ENCODE measurements at places on chromosomes 6 and 20.
A peak's percentile ranks its signal among the peaks of the same experiment; 100 is the strongest.

DNA sequence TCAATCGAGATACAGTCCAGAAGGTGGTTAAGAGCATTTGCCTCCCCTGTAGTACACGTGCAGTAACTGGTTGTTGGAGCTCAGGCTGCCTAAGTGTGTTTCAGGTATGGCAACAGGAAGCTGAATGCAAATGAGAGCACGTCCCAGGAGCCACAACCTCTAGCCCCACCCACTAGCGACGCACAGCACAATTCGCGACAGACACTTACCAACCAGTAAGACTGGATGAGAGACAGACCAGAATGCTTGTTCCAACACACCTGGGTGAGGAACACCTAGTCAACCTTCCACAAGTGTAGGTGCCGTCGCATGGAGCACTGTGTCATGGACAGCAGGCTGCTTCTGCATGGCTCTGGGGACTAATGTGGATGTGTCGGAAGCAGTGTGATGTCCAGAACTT, 7.2 kb upstream of the SERPINB1 start:
- peak; percentile 64 for DNase-seq

GRCh38 chr6:137216106-137216505, 3.1 kb downstream of the IFNGR1 start:
- DNase-seq = no peak

GRCh38 chr6:34595332-34596184, 39.4 kb upstream of the SPDEF start:
- DNase-seq = no peak

GRCh38 chr6:135310291-135310690, 129.2 kb downstream of the MYB start:
- DNase-seq = no peak

- DNase-seq = peak; percentile 5
These were observed 35.1 kb upstream of the SRPK1 start for GRCh38 chr6:35955970-35956369.

- no peak for DNase-seq
These were observed 138.6 kb upstream of the ARID1B start for GRCh38 chr6:156638581-156638980.

- no peak for DNase-seq
These were observed 138.8 kb downstream of the TFAP2A start for GRCh38 chr6:10276106-10276505.

DNA sequence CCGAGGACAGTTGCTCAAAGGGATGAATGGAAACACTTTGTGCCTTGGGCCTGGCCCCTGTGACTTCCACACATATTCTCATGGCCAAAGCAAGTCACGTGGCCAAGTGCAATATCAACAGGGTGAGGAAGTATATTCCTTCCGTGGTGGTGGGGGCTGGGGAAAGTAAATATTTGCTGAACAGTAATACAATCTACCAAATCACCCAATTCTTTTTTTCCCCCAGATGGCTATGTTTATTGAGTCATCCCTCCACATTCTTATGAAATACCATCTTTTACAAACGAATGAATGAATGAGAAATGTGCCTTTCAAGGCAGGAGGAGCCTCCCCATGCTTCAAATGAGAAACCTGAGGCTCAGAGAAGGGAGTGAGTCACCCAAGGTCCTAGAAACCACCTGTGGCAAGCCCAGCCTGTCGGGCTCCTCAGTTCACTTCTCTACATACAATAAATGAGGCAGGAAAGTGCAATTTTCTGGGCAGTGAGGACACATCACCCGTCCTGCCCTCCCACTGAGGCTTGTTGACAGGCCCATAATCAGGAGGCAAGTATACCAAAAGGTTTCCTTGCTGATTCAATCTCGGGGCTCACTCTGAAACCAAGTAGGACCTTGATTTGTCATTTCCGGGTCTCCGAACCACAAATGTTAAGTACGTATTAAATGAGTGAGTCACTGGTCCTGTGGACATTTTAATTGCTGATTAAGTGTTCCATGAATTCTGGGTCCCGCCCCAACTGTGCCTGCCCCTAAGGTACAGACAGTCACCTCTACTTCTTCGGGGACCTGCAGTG, 25.3 kb upstream of the TOP1 start:
- peak; percentile 75 for DNase-seq

DNA sequence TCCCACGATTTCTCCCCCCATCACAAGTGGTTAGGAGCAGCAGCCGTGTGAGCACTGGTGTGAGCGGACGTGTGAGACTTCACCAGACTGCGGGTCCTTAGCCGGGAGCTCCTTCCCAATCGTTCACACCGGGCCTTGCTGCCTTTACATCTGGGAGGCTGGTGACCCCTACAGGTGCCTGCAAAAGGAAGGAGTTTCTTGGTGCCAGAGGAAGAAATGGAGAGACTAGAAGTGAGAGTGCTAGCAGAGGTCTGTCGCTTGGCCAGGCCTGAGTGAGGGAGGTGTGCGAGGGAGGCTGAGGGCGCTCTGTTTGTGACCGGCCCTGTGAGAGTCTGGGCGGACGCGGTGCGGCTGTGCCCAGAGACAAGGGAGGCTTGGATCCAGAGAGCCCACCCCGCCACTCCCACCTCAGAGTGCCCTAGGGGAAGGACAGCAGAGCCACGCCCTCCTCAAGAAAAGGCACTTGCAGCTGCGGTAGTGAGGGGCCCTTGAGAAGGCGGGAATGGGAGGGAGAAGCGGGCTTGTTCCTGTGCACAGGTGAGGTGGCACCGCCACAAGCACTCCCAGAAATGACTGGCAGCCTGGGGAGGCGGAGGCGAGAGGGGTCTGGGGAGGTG, 10.0 kb upstream of the ARMC2 start:
- DNase-seq = no peak

DNA sequence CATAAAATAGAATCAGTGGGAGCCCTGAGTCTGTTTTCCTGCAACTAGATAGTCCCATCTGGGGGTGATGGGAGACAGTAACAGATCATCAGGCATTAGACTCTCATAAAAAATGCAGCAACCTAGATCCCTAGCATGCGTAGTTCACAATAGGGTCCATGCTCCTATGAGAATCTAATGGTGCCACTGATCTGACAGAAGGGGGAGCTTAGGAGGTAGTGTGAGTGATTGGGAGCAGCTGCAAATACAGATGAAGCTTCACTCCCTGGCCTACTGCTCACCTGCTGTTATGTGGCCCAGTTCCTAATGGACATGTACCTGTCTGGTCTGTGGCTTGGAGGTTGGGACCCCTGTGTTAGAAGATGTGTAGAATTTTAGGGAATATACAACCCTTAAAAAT, 904.5 kb upstream of the EPHA7 start:
- DNase-seq = no peak

- DNase-seq = peak; percentile 7
These were observed 646 bp downstream of the HEY2 start for GRCh38 chr6:125749865-125750691.

GRCh38 chr6:43624786-43625288, 4.2 kb downstream of the GTPBP2 start:
- DNase-seq = no peak

GRCh38 chr20:43904827-43905177, 9.8 kb upstream of the TOX2 start:
- DNase-seq = no peak

DNA sequence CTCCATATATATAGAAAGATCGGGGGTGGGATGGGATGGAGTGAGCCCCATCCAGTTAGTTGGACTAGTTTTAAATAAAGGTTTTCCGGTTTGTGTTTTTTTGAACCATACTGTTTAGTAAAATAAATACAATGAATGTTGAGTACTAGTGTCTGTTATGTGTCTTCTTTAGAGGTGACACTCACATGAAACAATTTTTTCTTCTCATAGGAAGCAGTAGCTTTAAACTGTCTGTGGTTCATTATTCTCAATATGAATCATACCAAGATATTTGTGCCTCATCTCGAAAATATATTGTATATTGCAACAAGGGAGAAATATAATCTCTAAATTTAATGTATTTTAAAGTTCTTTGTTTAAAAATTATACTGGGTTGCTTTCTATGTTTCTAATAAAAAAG, 33.4 kb downstream of the HSF2 start:
- DNase-seq = no peak

DNA sequence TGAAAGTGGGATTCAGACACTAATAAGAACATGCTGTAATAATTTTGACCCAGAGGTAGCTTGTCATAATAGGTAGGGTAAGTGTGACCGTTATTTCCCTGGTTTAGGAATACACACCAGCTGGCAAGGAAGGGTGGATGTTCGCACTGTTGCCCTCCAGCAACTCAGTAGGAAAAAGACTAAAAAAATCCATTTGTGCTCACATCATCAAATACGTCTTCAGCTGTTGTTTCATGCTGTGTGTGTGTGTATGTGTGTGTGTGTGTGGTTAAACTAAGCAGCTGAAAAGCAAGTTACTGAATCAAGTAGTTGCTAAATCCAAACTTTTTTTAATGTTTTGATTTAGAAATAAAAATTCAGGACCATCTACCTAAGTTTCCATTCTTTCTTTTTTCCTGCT, 218.7 kb downstream of the TRDN start:
- no peak for DNase-seq

DNA sequence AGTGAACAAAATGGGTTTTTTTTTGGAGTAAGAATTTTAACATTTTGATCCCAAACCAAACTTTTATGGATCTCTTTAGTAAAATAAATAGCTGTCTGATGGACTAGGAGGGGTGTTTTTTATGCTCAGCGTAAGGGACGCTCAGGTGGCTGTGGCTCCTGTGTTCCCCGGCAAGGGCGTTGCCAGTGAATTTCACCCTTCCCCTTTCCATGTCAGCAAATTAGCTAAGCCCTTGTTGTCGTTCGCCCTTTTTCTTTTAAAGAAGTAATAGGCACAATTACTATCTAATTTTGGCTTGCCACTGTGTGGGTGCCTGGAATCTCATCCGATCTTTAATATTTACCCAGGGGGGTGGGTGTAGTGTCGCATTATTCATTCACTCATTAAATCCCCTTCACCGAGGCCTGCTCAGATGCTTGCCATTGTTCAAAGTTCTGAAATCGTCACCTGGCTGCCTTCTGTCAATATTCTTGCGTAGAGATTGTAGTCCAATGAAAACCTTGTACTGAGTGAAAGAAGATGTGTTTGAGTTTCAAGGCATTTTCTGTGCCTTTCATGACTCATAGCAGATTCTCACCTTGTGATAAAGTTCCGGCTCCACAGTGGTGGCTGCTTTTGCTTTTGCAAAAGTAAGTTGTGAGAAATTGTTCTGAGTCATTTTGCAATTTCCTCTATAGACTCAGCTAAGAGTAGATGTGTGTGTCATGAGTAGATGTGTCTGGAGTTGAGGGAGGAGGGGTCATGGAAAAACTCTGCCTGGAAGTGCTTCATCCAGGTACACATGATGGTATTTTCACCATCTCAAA, 40.0 kb upstream of the CLDN20 start:
- DNase-seq = peak; percentile 39

GRCh38 chr6:42197555-42198362, 3.0 kb upstream of the GUCA1B start:
- peak; percentile 18 for DNase-seq

- no peak for DNase-seq
These were observed 65.4 kb upstream of the FBXL4 start for GRCh38 chr6:99013145-99013544.

- no peak for DNase-seq
These were observed 2.3 kb downstream of the MANBAL start for GRCh38 chr20:37291724-37292126.

DNA sequence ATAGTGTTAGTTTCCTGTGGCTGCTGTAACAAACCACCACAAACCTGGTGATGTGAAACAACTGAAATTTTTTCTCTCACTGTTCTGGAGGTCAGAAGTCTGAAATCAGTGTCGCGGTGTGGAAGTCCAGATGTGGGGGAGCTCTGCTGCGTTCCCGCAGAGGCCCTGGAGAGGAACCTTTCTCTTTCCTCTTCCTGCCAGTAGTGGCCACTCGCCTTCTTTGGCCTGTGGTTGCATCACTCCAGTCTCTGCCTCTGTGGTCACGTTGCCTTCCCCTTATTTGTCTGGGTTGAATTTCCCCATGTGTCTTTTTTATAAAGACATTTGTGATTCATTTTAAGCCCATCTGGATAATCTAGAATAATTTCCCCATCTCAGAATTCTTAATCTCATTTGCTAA, 295.5 kb upstream of the FLRT3 start:
- DNase-seq = no peak
